NCI-H1105 (cell line): ENCODE measurements at places on chromosomes 5 and 9.

- DNase-seq: no peak
Measured at GRCh38 chr5:112077180-112077579, 320.2 kb upstream of the NREP start.

GRCh38 chr9:130023144-130023787, 19.7 kb downstream of the FNBP1 start:
- no peak for DNase-seq

GRCh38 chr5:146956217-146956616, 77.7 kb upstream of the PPP2R2B start:
- no peak for DNase-seq

DNA sequence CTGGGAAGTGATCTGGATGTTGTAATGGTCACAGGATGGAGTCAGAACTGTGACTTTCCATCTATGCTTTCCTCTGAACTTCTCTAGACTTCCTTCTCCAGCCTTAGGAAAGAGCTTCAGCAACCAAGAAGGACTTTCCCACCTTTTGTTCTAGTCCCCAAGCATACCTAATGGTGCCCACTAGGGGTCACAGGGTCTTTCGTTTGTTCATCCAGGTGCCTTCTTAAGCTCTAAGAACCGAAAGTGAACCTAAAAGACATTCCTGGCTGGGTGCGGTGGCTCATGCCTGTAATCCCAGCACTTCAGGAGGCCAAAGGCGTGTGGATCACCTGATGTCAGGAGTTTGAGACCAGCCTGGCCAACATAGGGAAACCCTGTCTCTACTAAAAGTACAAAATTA, 1.8 kb upstream of the WNT8A start:
- no peak for DNase-seq

- no peak for DNase-seq
Measured at GRCh38 chr5:100890461-100891008, 12.5 kb downstream of the ST8SIA4 start.

DNA sequence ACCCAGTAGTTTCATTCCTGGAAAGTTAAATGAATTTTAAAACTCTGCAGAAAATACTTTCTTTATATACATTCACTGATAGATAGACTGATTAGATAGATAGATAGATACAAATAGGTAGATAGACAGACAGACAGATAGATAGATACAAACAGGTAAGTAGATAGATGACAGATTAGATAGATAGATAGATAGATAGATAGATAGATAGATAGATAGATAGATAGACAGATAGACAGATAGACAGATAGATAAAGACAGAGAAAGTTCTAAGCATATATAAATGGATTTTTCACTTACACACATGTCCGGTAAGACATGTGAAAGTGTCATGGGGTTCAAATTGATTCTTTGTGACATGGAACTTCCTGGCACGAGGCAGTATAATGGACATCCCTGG, 349.7 kb downstream of the CDK5RAP2 start:
- no peak for DNase-seq
